ENCODE measurements at places on chromosomes 7 and 10.

GRCh38 chr7:36192053-36192824 lies 39.2 kb downstream of the EEPD1 start:
- no peak for DNase-seq

GRCh38 chr7:154568346-154568745 lies 434.6 kb downstream of the PAXIP1 start:
- no peak for DNase-seq

GRCh38 chr7:92621026-92621540 lies 30.9 kb upstream of the FAM133B start:
- DNase-seq = peak; percentile 76

DNA sequence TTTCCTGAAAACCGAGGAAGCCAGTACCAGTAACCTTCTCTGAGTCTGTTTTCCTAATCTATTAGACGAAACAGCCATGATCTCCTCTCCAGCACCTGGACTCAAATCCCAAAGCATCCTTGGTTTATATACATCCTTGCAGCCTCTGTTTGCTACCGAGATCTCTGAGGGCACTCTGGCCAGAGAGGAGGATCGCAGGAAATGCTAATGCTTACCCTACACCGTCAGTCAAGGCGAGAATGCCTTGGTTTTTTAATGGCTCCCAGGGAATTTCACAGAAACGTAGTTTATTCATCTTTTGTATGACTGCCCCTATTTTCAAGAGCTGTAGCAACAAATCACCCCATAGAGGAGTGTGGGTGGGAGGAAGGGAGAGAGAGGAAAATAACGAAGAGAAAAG lies 91.5 kb upstream of the CALN1 start:
- no peak for DNase-seq

GRCh38 chr10:49298983-49299815 lies at the start of gene C10orf71:
TSS of gene C10orf71 (plus strand) at chr10:49299170. CDS start at chr10:49322546, 23,376 bp downstream.
- DNase-seq = no peak

- no peak for DNase-seq
Measured at GRCh38 chr10:70931168-70931815, 42.9 kb upstream of the PCBD1 start.

- DNase-seq = no peak
Measured at GRCh38 chr7:42886129-42886528, 25.7 kb downstream of the C7orf25 start.

- no peak for DNase-seq
Measured at GRCh38 chr7:24827027-24827426, 69.8 kb upstream of the GSDME start.

GRCh38 chr10:234708-235406 lies 99.6 kb downstream of the ZMYND11 start:
- DNase-seq = no peak

DNA sequence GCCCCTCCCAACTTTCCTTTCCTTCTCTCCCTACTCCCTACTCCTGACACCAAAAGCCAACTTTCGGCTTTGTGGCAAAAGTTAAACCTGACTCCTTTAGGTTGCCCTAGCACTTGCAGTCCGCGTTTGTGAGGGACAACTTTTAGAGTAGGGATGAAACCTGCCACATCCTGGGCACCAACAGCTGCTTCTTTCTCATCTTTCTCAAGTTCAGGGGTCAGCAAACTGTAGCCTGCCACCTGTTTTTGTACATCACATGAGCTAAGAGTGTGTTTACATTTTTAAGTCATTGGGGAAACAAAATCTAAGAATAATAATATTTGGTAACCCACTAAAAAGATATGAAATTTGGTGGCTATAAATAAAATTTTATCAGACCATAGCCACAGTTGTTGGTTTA lies 660.6 kb downstream of the KCNMA1 start:
- no peak for DNase-seq

- DNase-seq = no peak
Measured at GRCh38 chr10:94213980-94214379, 148.8 kb downstream of the NOC3L start.

DNA sequence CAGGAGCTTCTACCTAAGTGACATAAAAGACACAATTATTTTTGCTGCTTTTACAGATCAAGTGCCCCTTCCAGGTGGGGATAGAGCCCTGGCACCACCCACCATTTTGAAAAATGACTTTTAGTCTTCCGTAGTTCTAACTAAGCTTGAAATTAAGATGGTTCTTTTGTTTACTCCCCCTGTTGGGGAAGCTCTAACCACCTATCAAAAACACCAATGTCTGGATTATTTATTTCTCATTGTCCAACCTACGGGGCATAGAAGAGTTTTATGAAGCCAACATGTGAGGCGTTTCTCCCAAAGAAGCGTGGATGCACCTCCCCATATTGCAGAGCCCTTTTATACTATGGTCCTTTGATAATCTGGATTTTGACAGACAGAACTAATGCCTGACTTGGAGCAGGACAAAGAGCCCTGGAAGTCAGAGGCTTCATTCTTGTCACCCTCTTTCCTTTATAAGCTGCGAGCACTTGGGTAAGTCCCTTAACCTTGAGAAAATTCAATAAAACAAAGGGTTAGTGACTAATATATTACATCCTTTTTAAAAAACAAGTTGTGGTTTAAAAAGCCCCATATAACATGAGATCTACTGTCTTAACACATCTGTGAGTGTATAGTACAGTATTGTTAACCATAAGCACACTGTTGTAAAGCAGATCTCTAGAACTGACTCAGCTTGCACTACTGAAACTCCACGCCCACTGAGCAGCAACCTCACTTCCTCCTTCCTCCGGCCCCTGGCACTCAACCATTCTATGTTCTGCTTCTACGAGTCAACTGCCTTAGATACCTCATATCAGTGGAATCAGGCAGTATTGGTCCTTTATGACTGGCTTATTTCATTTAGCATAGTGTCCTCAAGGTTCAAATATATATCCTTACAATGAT lies 67.5 kb downstream of the ATXN7L1 start:
- DNase-seq = no peak

DNA sequence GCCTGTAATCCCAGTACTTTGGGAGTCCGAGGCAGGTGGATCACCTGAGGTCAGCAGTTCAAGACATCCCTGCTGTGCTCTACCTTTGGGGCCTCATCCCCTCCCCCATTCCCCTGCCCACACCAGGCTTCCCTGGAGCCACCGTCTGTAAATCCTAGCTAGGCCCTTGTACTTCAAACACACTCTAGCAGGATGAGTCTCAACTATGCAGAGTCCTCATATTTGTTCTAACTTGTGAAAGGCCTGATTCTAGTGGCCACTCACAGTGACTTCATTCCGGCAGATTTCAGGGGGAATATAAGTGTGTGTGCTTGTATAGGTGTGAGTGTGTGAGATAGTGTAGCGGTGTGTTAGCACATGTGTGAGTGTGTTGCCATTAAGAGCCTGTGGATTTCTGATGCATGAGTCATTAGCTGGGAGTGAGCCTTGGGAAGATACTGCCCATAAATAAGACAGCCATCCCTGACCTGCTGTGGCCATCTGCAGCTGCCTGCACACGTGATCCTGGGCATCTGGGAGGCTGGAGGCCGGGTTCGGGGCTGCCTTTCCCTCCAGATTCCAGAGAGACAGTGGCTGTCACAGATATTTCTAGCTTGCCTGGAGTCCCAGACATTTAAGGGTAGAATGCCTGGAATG lies 1.7 kb upstream of the NEURL1 start:
- DNase-seq = no peak

DNA sequence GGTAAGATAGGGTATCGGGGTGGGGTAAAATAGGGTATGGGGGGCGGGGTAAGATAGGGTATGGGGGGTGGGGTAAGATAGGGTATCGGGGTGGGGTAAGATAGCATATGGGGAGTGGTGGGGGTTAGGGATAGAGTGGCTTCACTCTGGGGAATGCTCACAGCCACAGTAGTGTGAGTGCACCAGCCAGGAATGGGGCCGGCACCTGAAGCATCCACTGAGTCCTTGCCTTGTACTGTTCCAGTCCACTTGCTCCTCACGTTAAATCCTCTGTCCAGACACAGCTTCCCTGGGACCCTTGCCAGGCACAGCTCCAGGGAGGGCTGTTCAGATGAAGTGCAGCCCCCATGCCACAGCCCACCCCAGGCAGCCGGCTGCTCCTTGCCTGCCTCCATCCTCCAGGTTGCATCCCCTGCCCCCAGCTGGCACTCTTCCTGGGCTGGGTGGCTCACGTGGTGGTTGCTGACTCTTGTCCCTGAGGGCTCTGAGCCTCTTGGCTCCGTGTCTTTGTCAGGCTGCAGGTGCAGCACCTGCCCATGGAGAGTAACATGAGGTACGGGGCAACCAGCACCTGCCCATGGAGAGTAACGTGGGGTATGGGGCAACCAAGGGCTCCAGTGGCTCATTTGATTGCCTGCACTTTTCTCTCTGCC lies 268.4 kb downstream of the TCERG1L start:
- DNase-seq = peak; percentile 42

DNA sequence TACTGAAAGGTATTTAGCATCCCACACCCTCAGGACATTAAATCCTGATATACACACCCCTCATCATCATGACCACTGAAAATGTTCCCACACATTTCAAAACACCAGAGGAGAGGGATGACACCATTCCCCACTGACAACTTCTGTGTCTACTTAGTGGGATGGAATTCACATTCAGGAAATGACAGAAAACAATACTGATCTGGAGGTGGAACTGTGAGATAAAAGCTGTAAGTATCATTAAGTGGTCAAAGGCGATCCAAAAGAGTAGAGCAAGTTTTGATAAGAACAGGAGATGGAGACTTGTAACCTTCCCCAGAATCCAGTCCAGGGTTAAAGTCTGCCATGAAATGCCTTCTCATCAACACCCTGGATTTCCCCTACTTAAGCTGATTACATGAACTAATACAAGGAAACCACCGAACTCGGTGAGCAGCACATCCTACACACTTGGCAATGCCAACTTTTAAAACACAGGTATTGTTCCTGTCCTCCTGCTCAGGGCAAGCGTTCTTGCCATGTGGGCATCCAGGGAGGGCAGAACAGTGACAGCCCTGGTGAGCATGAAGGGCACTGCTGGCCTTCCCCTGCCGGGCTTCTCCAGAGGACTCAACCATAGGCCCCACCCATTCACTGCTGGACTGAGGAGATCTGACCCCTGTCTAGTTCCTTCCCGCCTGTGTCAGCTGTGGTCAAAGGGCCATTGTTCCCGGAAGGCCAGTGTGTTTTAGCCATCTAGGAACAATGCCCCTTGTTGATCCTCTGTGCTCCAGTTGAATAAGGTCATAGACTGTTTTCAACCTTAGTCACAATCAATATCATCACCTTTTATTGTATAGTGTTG lies 85.0 kb downstream of the SGMS1 start:
- no peak for DNase-seq

DNA sequence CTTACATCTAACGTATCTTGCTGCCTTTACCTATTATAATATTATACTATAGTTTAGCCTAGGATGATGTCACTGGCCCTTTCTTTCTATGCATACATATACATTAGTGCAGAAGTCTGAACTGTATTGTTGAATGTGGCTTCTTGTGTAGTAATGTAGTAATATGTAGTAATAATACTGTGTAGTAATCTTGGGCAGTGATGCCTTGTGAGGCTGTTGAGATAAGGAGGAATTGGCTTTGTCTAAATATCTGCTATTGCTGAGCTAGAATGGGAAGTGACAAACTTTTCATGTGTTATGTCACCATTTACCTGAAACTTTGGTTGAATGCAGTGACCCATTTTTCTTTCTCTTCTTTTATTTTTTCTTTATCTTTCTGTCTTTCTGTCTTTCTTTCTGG lies 11.0 kb downstream of the GLCCI1 start:
- DNase-seq = no peak

- DNase-seq = no peak
Measured at GRCh38 chr10:58217612-58218011, 50.1 kb downstream of the IPMK start.

GRCh38 chr7:21134631-21135030 lies 293.3 kb upstream of the SP4 start:
- no peak for DNase-seq

GRCh38 chr7:26467104-26467503 lies 175.4 kb downstream of the SNX10 start:
- DNase-seq = no peak

GRCh38 chr10:4069491-4069890 lies 284.5 kb upstream of the KLF6 start:
- DNase-seq = no peak

DNA sequence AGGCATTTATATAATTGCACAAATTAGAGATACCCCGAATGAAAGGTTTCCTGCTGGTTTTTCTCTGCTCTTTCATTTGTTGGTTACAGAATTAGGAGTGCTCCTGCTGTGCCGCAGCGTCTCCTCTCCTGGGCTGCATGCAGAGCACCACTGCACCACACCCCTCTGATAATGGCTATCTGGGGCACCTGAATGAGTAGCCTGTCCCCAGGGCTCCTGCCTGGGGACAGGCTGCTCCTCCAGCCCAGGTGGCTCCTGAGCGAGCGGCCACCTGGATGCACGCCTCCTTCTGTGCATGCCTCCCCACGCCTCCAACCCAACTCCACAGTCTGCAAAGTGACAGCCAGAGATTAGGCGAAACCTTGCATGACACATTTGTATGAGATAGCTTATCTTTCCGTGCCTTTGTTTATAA lies 242.6 kb upstream of the FZD8 start:
- DNase-seq = no peak

GRCh38 chr10:119602241-119603095 lies 5.7 kb upstream of the TIAL1 start:
- no peak for DNase-seq

- DNase-seq = no peak
Measured at GRCh38 chr10:102120142-102120990, at the start of gene LDB1. TSS of gene LDB1 (minus strand) at chr10:102120368. CDS start at chr10:102120110, 258 bp downstream.

- DNase-seq = no peak
Measured at GRCh38 chr7:95822717-95823116, 50.4 kb downstream of the DYNC1I1 start.

DNA sequence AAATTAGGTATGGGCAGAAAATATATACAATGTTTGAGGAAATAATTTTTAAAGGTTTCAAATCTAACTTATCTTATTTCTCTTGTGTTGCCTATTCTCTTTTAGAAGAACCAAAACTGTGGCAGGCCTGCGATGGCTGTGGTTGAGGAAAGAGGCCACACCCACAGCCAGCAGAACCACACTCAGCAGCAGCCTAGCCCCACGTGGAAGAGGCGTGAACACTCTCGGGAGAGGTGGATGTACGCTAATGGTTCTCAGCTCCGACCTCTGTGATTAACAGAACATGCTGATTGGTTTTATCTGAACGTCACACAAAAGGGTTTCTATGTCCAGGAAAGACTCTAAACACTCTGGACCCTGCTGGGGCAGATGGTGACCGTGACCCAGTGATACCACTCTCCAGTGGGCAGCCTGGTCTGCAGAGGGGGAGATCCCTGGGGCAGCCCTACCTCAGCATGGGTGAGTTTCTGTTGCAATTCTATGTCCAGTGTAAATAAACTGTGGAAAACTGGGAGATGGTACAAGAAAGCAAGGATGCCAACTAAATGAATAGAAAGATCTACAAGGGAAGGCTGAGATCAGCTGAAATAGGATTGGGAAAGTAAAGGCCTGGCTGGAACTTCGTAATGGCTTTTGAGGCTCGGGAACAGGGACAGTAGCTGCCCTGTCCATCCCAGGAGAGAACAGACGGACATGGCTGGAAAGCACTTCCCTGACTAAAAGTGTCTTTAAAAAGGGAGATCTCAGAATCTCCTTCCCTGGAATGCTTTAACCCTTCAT lies 26.6 kb downstream of the DIP2C start:
- no peak for DNase-seq
